Aorta (tissue), 5 donors: ENCODE measurements at places on chromosomes 12 and 14. TPM values are rescaled to one million over a fixed set of nuclear protein-coding genes. Genes with fewer than 3 reads are reported as not detected.

The RAB5B gene
- 115 TPM for total RNA-seq

The PMEL gene
- total RNA-seq, result 2.0 TPM

The KCNH5 gene
- not detected for total RNA-seq

The FGF6 gene
- not detected for total RNA-seq

The KRT74 gene
- not detected for total RNA-seq

DNA sequence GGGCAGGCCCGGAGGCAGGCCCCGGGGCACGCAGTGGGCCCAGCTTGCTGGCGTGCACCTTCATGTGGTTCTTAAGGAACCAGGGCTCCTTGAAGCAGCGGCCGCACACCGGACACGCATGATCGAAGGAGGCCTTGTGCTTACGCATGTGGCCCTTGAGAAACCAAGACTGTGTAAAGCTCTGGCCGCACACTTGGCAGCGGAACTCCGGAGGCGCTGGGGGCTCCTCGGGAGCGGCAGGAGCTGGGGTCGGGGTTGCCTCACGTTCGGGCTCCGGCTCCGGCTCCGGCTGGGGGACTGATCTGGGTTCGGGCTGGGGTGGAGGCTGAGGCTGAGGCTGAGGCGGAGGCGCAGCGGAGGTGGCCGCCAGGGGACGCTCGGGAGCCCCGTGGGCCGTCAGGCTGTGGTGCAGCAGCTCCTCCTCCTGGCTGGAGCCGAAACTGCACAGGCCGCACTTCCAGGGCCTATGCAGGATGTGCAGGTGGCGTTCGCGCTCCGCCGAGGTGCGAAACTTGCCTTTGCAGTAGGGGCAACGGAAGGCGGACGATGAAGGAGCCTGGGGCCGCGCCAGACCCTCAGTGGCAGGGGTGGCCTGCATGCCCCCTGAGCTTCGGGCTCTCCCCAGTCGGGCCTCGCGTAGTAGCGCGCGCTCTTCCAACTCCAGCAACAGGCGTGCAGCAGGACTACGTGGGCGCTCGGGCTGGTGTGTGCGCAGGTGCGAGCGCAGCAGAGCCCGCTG is 6.0 kb downstream of the ZNF219 start:
- peak; percentile 89 for DNase-seq

GRCh38 chr14:90995785-90996184 is 64.7 kb downstream of the RPS6KA5 start:
- DNase-seq, result no peak

The TAS2R14 gene
- 6.4 TPM for total RNA-seq

- no peak for DNase-seq
Measured at GRCh38 chr14:90019824-90020523, 41.8 kb upstream of the KCNK13 start.

DNA sequence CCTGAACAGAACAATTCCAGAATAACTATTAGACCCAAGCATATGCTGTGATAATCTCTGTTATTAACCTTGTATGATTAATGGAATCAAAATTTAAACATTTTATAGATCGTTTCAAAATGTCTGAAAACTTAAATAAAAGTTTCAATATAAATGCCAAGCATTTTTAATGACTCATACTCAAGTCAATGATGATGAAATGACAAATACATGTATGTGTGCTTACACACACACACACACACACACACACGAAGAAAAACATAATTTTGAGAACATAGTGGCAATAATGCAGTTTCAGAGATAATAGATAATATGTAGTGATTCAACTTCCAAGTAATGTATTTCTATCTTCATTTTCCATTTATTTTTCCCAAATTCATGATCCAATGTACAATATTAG is 384.9 kb upstream of the FOXG1 start:
- no peak for DNase-seq

The MMAB gene
- total RNA-seq, result 17.8 TPM

The KRT85 gene
- total RNA-seq, result not detected

DNA sequence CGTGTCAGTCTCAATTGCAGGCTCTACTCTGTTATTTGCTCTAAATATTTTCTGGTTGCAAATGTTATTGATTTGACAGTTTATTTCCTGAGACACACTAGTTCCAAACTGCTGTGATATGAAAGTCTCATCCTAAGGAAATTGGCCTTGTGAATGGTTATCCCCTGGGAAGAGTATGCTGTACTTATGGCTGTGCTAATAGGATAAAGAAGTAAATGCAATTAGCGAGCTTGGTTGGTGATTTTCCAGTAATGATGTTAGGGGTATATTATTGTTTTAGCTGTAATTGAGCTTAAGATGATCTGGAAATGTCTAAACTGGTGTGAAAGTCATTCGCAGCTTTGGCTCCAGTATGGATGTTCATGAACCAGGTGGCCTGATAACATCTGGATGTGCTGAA is 197.9 kb downstream of the SUDS3 start:
- no peak for DNase-seq

DNA sequence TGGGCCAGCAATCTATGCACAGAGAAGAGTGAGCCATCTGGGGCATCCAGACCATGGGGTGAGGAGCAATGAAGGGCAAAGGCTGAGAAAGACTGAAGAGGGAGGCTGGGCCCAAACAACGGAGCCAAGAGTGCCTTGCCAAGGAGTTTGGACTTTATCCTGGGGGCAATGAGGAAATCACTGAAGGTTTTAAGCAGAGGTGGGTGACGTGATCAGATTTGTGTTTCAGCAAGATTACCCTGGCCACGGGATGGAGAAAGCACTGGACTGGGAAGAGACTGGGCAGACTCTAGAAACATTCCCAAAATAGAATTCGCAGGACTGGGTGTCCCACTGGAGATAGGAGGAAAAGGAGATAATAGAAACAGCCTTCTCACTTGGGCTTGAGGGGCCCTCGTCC is 65.3 kb downstream of the DPF3 start:
- no peak for DNase-seq

The TGM1 gene
- 5.7 TPM for total RNA-seq

The A2M gene
- 2,389 TPM for total RNA-seq

DNA sequence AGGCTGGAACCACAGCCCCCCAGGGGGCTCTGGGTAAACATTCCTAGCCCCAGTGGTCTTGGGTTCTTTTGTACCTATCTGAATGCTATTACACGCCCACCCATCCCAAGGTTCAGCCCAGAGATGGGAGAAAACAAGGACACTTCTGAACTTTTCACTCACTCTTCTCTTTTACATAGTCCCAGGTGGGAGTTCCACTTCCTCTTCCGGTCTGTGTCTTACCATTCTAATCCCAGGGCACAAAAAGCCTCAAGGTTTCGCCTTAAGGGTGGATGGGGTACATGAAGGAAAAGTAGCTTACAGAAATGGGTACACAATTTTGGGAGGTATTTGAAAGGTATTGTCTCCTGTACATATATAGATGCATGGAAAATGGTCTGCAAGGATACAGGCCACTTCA is 79.0 kb downstream of the TMEM30B start:
- no peak for DNase-seq

DNA sequence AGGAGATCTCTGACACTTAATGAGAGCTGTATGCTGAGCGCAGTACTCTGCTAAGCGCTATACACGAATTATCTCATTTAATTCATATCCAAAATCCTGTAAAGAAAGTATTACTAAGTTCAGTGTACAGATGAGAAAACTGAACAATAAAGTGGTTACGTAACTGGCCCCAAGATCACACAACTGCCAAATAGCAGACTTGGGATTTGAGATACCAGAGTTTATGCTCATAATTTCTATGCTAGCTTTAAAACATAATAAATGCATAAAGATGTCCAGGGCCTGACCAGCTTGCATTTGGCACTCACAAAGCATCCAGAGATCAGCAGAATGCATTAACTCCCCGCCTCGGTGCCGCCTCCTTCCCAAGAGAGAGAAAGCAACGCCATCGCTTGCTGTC is 83.2 kb upstream of the PWP1 start:
- DNase-seq, result no peak

The ARHGDIB gene
- 143 TPM for total RNA-seq

DNA sequence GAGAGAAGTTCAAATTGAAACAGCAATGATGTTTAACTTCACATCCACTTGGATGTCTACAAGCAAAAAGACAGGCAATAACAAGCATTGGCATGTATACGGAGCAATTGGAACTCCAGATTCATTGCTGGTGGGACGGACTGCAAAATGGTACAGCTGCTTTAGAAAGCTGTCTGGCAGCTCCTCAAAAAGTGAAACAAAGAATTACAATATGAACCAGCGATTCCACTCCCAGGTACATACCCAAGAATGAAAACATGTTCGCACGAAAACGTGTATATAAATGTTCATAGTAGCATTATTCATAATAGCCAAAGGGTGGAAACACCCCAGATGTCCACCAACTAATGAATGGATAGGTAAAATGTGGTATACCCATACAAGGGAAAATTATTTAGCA is 125.7 kb downstream of the HMGA2 start:
- DNase-seq, result no peak

DNA sequence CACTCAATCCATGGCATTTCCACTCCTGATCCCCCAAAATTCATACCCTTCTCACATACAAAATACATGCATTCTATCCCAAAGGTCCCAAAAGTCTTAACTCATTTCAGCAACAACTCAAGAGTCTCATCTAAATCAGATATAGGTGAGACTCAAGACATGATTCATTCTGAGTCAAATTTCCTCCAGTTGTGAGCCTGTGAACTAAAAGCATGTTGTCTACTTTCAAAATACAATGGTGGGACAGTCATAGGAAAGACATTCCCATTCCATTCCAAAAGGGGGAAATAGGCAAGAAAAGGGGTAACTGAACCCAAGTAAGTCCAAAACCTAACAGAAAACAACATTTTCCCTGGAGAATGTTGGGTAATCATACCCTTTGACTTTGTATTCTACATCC is 103.3 kb downstream of the C12orf75 start:
- no peak for DNase-seq

The TAS2R9 gene
- total RNA-seq, result not detected

GRCh38 chr14:94115631-94116030 is 5.1 kb downstream of the IFI27 start:
- no peak for DNase-seq

The OR5AU1 gene
- total RNA-seq, result not detected

GRCh38 chr14:56998728-56999127 is 188.4 kb upstream of the OTX2 start:
- DNase-seq, result no peak

GRCh38 chr12:96886998-96887677 is 19.9 kb upstream of the NEDD1 start:
- DNase-seq, result no peak

DNA sequence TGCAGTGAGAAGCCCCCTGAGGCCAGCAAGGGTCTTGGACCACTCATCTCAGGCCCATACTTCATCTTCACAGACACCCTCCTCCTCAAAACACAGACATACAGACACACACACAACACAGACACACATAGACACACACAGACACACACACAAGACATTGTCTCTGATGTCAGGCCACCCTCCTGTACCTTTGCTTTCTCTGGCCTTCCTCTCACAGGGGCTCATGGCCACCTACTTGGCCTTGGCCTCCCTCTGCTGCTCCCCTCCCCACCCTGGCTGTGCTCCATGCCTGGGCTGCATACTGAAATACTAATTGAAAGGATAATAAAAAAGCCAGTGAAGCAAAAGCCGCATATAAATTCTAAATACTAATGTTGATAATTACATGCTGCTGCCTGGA is 1.6 kb upstream of the SYNDIG1L start:
- no peak for DNase-seq

DNA sequence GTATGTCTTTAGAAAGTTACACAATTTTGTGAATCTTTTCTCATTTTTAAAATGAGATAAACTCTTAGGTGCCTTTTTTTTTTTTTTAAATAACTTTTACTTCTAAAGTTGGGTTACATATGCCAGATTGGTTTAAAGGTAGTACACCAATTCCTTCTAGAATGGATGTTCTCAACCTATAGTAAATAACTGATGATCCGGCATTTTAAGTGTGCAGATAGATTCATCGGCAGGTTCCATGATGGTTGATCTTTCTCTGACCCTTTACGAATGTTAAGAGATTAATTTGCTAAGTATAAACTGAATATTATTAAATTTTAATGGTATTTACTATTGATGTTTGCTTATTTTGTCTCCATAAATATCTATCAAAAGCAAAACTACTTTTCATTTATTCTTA is 8.3 kb downstream of the AP5M1 start:
- DNase-seq, result no peak

The FOXN4 gene
- total RNA-seq, result not detected

- DNase-seq, result no peak
Measured at GRCh38 chr12:132056320-132056719, 87.8 kb downstream of the DDX51 start.

- no peak for DNase-seq
Measured at GRCh38 chr14:79656056-79656455, 555.2 kb downstream of the DIO2 start.

- no peak for DNase-seq
Measured at GRCh38 chr12:119229837-119230236, 51.1 kb downstream of the HSPB8 start.
